ENCODE measurements at places on chromosomes 5 and 9.
A peak's percentile ranks its signal among the peaks of the same experiment; 100 is the strongest.

GRCh38 chr5:112018846-112019245 is 261.9 kb upstream of the NREP start:
- no peak for DNase-seq

DNA sequence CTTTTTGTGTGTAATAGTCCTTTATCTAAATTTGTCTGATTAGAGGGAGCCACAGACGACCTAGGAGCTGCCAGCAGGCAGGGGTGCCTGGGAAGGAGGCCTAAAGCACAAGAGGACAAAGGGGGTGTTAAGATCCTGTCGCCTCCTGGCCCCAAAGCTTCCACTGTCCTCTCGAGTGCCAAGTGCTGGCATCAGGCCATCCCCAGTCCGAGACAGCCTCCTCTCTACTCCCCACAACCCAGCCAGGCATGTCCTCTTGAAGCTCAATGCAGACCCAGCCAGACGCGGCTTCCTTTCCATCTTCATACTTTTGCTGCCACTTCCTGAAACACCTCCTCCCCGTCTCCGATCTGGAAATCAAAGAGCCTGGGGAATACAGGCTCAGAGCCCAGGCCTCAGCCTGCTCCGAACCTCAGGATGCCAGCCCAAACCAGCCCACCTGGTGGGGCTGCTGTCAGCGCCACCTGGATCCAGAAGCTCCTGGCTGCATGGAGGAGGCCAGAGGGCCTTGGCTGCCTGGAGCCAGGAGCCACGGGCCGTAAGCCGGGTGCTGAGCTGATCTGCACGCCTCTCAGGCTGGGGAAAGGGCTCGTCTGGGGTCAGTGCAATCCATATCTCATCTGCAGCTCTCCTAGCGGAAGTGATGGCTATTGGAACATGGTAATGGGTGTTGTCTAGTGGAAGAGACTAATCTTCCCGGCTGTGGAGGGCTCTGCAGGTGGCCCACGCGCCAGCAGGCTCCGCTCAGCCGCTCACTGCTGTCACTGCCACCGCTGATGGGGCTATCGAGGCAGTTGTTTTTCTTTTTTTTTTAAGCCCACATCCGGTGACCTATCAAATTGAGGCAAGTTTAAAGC is 60.2 kb upstream of the FUBP3 start:
- DNase-seq = no peak

DNA sequence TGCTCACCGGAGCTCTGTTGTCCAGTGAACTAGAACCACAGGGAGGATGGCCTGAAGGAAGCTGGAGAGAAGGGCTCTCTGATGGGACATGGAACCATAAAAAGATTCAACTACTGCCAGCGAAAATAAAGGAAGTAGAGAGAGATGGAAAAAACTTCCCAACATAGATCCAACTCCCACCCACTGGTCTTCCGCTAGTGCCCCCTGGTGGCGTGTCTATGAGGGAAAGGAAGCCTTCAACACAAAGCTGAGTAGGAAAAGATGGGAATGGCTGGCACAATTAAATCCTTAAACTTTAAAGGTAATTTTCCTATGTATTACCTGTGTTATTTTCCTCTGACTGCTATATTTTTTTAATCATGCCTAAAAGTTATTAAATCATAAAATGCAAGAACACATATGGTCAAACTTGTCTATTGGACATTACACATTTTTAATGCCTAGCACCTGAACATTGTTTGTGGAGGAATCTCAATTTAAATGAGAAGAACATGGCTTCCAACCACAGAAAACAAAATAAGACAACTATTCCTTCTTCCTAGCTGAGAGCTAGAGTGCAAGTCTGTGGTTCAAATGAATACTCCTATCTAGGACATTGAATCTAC is 51.5 kb downstream of the CEP120 start:
- peak; percentile 0 for DNase-seq

GRCh38 chr9:105405514-105406131 is 42.2 kb upstream of the FSD1L start:
- no peak for DNase-seq

DNA sequence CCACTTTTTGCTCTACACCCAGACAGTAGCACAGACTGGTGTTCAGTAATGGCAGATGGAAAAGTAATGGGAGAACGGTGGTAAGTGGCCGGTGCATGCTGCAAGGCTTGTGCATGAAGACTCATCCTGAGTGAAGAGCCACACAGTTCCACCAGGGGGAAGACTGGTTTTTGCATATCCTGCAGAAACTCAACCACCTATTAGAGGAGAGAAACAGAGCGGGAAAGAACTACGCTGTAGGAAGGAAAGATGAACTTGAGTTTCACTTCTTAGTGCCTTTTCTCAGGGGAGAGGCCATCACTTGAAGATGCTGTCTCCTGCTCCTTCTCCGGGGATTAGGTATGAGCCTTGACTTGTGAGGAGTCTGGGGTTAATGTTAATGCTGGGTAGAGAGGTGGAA is 9.4 kb upstream of the PRSS3 start:
- no peak for DNase-seq

DNA sequence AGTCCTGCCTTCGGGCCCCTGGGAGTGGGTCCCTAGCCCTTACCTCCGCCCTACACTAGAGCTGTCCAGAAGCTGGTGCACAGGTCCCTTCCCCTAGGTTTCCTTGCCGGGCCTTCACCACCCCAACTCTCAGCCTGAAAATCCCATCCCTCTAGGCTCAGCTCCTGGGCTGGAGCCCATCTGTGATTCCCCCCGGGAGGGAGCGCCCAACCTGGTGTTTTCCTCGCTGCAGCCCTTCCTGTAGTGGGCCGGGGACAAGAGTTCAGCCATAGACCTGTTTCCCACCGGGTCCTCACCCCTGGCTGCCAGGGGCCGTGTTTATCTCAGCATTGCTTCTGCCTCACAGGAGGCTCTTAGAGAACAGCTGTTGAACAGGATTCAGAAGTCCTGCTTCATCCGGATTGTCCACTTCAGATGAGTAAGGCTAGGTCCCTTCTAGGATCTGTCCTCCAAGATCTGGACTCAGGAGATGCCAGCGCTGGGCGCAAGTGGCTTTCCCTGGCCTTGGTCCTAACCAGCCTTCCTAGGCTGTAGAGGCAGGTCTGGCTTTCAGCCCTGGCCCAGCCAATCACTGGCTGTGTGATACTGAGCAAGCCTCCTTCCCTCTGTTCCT is 965 bp downstream of the GLIPR2 start:
- no peak for DNase-seq

DNA sequence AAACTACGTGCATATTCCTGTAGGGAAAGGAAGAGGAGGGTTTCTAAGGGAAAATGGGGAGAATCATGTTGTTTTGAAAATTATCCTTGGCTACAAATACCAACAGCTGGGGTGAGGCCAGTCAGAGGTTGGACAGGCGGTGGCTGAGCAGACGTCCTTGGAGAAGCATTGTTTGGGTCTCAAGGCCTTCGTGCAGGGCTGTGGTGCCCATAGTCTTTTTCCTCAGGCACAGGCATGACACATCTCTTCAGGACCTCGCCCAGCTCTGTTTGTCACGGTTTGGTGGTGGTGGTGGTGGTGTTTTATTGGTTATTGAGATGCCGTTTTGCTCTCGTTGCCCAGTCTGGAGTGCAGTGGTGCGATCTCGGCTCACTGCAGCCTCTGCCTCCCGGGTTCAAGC is 27.8 kb upstream of the EGFL7 start:
- DNase-seq = no peak

- no peak for DNase-seq
Measured at GRCh38 chr9:126612326-126612812, 1.4 kb upstream of the LMX1B start.

GRCh38 chr9:9565700-9566099 is 1047.1 kb downstream of the PTPRD start:
- DNase-seq = no peak

GRCh38 chr9:113918697-113919350 is 42.7 kb downstream of the ZNF618 start:
- no peak for DNase-seq

- DNase-seq = no peak
Measured at GRCh38 chr5:87885758-87886157, 382.9 kb downstream of the TMEM161B start.

DNA sequence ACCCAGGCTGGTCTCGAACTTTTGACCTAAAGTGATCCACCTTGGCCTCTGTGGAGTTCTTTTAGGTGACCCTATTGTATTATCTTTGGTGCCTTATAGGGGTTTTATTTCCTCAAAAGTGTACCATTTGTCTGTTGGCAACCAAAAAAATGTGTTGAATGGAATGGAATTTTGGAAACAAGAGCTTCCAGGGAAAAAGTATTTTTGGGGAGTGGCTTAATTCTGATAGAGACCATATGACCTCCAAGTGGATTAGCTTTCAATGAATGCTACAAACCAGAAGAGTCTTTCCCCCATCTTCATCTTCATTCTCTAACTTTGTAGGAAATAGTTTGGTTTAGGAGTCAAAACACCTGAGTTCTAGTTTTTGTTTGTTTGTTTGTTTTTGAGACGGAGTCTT is 3.4 kb upstream of the OGN start:
- no peak for DNase-seq
